ENCODE measurements at places on chromosomes 4 and X.

GRCh38 chrX:10048707-10049106 lies 81.5 kb downstream of the CLDN34 start:
- no peak for DNase-seq

- no peak for DNase-seq
Measured at GRCh38 chrX:110214684-110215083, 103.2 kb downstream of the AMMECR1 start.

DNA sequence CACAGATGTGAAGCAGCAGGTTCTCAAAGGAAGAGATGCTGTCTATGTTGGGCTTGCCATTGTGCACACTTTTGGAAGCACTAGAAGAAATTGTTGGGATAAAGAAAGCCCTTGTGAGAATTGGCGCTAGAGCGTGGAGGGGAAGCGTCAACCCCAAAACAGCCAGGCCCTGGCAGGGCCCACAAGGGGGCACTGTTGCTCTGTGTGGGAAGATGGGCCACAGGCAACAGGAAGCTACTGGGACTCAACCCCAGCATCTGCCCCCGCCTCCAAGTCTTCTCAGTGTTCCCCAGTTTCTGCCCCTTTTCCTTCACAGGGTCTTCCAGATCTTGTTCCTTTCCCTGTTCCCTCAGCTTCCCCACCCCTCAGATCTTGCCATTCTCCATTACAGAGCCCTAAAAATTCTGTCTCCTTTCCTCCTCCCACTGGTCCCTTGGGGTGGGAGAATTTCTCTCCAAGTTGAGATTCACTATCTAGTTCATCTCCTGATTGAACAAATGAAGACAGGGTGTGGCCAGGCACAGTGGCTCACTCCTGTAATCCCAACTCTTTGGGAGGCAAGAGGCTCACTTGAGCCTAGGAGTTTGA lies 85.5 kb downstream of the STARD8 start:
- DNase-seq: no peak

- no peak for DNase-seq
Measured at GRCh38 chr4:46032056-46032455, 91.8 kb downstream of the GABRG1 start.

DNA sequence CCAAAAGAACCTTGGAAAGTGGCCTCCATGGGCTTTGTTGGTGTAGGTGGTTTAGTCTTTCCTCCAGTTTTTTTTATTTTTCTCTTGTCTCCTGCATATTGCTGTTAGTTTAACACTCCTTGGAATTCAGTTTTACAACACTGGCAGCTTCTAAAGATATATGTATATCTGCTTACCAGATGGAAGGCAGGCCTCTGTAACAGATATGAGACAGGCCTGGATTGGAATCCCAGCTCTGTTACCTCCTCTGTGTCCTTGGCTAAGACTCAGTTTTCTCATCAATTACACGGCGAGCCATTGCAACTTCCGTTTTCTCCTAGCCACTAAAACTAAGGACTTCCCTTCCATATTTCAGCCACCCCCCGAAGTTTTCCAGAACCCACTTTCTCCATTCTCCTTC lies 133.4 kb upstream of the SMAD1 start:
- no peak for DNase-seq

DNA sequence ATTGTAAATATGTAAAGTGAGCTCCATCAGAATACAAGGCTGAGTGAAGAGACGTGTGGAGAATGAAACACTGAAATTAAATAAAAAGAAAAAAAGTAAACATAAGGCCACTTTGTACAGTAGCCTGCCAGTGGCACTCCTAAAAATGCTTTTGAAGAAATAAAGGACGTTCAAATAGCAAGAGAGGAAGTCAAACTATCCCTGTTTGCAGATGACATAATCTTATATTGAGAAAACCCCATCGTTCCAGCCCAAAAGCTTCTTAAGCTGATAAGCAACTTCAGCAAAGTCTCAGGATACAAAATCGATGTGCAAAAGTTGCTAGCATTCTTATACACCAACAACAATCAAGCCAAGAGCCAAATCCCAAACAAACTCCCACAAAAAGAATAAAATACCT lies 24.2 kb downstream of the RASSF6 start:
- no peak for DNase-seq

- DNase-seq: no peak
Measured at GRCh38 chr4:25650311-25650710, 5.3 kb upstream of the SLC34A2 start.

DNA sequence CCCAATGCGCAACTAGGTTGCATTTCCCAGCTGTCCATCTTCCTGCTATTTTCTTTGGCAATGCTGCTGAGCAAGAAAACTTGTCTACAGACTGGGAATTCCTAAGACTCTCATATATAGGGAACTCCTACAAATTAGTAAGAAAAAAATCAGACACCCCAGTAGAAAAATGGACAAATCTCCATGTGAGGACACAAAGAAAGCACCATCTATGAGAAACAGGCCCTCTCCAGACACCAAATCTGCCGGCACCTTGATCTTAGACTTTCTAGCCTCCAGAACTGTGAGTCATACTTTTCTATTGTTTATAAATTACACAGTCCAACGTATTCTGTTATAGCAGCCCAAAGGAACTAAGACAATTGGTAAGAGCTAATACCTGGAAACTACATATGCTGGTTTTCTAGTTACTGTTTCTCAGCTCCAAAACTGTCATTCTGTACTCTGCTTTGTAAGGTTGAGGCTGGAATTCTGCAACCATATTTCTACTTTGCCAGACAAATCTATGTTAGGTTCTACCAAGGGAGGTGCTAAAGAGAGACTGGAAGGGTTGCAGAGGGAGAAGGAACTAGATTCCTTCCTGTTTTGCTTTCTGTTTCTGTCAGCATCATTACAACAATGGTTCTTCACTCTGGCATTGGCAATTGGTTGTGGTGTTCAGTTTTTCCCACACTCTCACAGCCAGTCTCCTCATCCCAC lies 35.7 kb upstream of the FAM241A start:
- no peak for DNase-seq

DNA sequence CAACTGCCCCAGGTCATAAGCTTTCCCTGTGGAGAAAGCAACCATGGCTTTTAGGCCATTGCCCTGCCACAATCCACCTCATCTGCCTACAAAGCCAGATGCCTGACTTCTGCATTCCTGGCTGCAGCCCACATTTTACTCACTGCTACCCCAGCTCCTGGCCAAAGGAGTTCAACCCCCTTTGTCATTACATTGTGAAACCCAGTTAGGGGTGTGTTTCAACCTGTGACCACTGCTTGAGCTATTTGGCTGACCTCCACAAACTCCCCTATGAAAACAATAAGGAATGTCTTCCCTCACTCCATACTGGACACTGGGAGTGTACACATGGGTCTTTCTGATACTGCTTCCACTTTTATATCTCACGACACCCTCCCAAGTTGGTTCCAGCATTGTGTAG lies 589.2 kb downstream of the SH3BGRL start:
- no peak for DNase-seq

DNA sequence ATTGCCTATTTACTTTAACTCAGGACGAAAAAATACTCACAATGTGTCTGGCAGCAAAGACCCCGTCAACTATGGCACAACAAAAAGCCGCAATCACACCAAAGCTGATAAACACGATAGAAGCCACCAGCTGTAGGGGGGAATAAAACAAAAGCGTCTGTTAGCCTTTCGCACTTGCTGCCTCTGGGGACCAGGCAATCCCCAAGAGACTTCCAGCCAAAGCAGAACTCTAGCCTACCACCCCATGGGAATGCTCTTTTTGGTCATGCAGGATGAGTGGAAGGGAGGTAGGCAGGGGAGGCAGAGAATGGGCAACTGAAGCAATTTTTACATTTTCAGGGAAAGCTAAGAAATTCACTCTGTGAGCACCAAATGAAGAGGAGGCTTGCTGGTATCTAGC lies 20.1 kb downstream of the TMEM255A start:
- DNase-seq: no peak

DNA sequence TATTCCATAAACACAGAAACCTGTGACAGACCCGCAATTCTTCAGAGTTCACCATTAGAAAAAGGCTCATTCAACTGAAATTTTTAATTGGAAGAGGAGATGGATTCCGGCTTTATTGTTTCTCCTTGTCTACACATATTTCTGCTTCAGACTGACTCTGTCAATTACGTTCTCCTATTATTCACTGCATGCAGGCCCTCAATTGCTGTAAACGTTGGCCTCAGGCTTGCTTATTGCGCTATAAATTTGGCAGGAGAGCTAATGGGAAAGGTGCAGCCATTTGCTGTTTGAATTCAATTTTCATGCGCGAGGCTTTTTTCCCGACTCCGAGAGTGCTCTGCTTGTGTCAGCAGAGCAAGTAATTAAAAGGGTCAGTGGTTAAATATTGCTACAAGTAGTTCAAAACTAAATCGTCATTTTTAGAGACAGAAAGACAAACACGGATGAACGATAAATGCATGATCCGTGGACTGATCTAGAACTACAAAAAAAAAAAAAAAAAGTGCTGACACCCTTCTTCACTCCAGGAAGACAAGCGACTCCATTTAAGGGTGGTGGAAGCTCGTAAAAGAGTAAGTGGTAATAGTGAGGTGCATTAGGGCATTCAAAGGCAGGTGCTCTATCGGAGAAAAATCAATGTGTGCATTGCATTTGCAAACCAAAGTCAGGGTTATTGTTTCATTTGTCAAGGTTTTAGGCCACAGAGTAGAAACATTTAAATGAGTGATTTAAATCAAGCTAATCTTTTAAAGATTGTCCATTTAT lies 841.6 kb upstream of the FRG1 start:
- DNase-seq: no peak

GRCh38 chrX:38636949-38637819 lies 75.8 kb downstream of the TSPAN7 start:
- no peak for DNase-seq

DNA sequence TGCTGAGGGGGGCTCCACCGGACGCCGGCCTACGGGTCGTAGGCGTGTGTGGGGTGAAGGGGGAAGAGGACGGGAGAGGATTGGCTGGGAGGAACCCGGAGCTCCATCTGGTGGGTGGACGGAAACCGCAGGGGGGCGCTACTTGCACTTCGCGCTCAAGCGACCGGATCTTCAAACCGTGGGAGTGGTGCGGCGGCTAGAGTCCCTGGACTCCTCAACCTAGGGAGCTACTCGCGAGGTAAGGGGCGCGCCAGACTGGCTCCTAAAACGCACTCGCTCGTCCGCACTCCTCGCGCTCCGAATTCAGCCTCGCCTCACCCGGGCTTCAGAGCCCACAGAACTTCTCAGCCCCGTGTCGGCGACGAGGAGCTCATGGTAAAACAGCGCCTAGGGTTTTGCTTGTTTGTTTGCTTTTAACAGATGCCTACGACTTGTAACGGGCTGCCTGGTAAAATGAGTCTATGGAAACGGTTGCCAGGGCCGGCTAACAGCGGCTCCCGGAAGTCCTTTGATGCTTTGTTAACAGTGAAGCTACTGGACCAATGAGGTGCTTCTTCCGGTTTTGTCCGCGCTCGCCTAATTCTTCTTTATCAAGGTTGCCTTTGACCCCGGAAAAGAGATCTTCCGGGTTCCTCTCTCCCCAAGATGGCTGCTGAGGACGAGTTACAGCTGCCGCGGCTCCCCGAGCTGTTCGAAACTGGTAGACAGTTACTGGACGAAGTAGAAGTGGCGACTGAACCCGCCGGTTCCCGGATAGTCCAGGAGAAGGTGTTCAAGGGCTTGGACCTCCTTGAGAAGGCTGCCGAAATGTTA lies at the start of gene IGBP1:
Gene IGBP1 (plus strand): TSS at position 145 of the 813 bp plus-strand sequence. CDS start 501 bp downstream, at position 646.
- peak; percentile 87 for DNase-seq

DNA sequence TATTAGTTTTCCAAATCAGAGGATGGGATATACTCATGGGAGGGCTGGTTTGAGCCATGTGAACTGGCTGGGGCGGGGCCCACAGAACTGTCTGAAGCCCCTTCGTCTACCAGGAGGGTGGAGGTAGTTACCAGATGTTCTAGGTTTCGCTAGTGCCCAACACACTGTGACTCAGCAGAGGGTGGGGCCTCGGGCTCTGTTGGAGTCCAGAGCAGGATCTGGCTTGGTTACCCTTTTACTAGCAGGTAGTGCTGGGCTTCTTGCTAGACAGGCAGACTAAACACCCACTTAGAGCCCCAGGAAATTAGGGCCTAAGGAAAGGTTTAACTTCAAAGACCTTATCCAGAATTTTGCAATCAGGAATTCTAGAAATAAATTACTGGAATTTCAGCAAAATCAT lies 56.2 kb upstream of the CHRDL1 start:
- no peak for DNase-seq

GRCh38 chr4:99878604-99879003 lies 15.6 kb downstream of the LAMTOR3 start:
- DNase-seq: no peak

DNA sequence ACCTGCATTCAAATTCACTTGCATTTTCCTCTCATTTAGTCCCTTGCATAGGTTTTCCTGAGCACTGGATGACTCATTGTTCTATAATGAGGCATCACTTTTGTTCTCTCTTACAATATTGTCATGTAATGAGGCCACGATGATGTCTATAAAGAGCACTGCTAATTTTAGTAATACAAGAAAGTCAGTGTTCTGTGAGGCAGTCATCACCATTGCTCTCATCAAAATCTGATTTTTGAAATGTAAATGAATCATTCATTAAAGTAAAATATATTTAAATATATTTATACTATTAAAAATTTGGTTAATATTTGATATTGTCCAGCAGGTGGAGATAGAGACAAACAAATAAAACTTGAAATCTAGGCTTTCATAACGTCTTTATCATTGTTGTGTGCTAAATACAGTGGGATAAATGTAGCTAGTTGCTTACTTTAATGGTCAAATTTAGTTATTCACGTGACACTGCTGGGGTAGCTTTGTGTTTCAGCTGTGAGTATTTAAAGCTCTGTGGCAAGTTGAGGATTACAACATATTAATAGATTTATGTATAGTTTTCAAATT lies 15.4 kb downstream of the HMGB2 start:
- DNase-seq: no peak

DNA sequence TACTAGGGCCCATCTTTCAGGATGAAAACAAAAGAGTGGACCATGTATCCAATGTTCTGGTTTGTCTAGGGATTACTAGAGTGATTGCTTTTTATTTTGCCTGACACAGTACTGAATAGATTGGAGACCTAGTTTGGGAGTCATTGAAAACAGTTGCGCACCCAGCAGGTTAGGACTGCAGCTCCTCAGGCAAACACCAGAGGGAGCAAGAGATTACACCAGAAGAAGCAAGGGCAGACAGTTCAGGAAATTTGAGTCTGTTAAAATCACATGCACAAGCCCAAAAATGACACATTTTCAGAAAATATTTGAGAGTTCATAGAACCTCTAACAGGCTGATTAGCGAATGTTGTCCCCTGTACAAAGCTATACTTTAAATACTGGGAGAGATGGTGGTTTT lies 55.6 kb downstream of the CYLC1 start:
- DNase-seq: no peak

- no peak for DNase-seq
Measured at GRCh38 chr4:139419388-139419914, 34.5 kb upstream of the RAB33B start.

Measured in NCI-H524 treated with DMSO at 0.1 percent for 48 hours (cell line).